Choroid plexus epithelial cell (primary cell): ENCODE measurements at places on chromosomes 13 and 19.
A peak's percentile ranks its signal among the peaks of the same experiment; 100 is the strongest.

DNA sequence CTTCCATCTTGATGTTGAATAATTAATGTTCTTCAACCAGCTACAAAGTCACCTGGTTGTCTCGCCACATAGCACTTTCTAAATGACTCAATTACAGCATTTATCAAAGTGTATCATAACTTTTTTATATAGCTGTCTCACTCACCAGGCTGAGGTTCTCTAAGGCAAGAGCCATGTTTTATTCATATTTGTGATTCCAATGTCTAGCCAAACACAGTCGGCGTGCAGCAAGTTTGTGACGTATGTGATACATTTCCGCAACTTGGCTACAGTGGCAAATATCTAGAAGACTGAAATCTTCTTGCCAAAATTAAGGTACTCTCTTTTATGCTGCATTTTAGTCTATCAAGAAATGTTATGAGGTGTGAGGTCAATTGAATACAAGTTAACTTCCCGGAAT, 94.2 kb upstream of the WASF3 start:
- DNase-seq: no peak

- no peak for DNase-seq
Observed at GRCh38 chr19:19527371-19527656, 1.4 kb upstream of the YJEFN3 start.

- peak; percentile 94 for DNase-seq
Observed at GRCh38 chr19:13116282-13117175, at the start of gene TRMT1. Gene TRMT1, minus strand, starts transcription at chr19:13116740. Its CDS starts 341 bp downstream, at chr19:13116399.

- DNase-seq: no peak
Observed at GRCh38 chr13:74324338-74324737, 190.1 kb upstream of the KLF12 start.

DNA sequence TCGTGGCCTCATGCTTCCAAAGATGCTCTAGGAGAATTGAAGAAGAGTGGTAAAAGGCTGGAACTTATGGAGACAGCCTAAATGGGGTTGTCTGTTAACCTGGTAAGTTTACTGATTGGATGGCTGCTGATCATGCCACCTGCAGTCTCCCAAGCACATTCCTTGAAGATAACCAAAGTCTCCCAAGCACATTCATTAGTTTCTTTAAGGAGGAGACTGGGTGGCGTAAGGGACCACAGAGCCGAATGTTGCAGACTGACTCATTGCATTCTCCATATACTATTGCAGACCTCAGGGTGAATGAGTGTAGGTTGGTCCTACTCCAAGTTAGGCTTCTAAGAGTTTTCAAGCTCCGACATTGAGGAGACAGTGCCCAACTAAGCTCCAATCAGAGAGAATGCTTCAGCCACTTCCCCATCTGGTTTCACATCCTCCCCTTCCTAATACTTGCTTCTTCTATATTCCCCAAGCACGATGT, at the start of gene IGFL3:
Gene IGFL3, minus strand, starts transcription at position 51 of the 478 bp plus-strand sequence. Its CDS starts 39 bp downstream, at position 12.
- DNase-seq: peak; percentile 25

DNA sequence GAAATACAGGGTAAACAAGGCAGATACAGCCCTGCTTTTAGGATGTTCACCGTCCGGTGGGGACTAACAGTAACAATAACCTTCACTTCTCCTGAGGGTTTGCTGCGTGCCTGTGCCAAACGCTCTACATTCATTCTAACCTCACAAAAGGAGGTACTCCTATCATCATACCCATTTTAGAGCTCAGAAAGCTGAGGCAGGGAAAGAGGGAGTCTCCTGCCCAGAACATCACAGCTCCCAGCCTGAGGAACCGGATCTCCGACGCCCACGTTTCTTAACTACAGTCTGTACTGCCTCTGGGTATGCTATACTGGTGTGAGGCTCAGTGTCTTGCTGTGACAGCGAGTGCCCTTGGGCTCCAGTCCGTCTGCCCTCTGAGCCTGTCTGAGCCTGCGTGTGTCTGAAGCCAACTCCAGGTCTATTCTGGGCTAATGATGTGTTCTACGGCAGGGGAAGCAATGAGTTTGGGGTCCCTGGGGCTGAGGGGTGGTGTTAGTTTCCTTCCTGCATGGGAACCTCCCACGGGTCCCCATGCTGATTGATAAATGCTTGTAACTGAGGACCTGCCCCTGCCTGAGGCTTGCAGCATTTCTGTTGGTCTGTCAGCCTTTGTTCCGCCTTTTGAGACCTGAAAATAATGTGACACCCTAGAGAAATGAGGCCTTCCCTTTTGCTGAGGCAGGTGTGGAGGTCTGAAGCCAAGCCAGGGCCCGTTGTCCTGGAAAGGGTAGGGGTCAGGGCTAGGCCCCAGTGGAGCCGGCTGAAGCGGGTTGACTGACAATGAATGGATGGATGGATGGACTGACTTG, 4.9 kb downstream of the LIPE start:
- no peak for DNase-seq

GRCh38 chr19:55695511-55696290, 20.7 kb downstream of the EPN1 start:
- no peak for DNase-seq

GRCh38 chr13:37101201-37101600, 4.3 kb downstream of the CSNK1A1L start:
- no peak for DNase-seq

DNA sequence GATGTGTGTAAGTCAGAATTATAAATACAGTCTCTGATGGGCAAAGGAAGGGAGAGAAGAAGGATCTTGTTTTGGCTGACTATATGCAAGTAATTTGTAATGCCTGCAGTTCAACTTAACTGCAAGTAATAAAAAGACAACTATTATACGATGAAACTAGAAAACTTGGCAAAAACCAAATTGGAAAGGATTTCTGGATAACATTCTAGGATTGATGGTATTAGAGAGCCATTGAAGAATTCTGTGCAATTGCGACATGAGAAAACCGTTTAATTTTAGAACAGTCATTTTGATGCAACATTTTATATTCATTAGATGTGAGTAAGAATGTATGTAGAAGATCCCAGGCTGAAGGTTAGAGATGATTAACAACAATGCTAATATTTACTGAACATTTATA, 1334.1 kb downstream of the EFNB2 start:
- no peak for DNase-seq

DNA sequence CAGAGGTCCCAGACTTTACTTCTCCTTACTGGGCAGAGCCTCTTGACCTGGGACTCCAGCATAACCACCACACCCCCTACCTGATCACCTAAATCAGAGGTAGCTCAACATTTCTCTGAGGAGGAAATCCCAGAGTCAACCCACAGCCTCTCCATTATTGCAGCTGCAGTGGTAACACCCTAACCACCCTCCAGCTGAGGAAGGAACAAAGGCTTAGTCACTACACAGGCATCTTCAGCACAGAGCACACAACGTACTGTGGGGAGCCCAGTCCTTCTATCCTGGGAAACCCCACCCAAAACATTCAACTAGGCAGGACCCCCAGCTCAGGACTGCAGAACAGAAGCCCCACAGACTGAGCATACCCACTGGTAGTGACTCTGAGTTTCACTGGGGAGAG, 824.7 kb upstream of the SLITRK5 start:
- DNase-seq: peak; percentile 66
